ENCODE measurements at places on chromosomes 6 and 20. TPM values are rescaled to one million over a fixed set of nuclear protein-coding genes. Genes with fewer than 3 reads are reported as not detected.
A peak's percentile ranks its signal among the peaks of the same experiment; 100 is the strongest.

DNA sequence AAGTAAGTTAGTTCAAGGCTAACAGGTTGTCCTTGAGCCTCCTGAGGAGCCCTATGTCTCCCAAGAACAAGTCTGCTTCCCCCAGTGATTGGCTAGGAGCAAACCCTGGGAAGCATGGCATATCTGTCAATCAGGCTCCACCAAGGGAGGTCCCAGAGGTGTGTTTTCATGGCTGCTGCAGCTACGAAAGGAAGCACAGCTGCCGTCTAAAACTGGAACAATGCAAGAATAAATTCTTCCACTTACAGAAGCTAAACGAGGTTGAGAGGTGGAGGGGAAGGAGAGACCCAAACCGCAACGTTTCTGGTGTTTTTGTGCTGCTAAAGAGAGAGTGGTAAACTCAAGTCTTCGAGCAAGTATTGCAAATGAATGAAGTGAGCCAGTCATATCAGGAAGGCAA is 4.9 kb upstream of the PTGIS start:
- peak; percentile 63 for DNase-seq

MRPL14 gene
- 73.0 TPM for total RNA-seq

TUBB2B gene
- 54.1 TPM for total RNA-seq

GRCh38 chr6:105300090-105300489 is 102.8 kb downstream of the PREP start:
- DNase-seq: no peak

TBX18 gene
- total RNA-seq: 26.8 TPM

GRCh38 chr6:170224694-170225660 is 65.9 kb downstream of the DLL1 start:
- DNase-seq: peak; percentile 26

DNA sequence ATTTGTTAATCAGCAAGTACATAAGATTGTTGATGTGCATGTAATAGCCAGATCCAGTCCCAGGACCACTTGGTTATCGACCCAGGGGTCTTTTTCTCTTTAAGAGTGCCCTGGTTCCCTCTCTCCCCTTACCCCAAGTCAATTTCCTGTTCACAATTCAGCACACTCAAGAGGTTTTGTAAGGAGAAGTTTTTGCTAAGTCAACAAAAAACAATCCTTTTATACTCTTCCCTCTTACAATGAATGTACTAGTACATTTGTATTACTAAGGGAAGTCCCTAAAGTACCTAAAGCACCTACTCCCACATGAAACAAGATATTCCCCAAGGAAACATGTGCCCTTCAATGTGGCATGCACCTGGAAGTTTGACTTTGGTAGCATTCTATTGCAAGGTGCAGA is 1.6 kb upstream of the NT5DC1 start:
- DNase-seq: no peak

DNA sequence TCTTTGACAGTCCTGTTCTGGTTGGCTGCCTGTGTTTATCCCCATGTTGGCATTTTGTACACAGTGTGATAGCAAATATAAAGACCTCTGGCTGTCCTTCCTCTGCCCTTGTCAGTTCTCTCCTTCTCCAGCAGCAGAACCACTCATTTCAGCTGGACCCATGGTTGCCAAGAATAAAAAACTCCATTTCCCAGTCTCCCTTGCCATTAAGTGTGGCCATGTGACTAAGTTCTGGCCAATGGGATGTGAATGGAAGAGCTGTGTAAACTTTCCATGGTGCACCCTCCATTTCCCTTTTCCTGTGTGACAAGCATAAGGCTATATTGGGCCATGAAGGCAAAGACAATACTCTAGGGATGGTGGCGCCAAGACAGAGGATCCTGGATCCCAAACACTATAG is 78.4 kb upstream of the TBC1D7 start:
- no peak for DNase-seq
